GM10248 (cell line): ENCODE measurements at places on chromosomes 16 and 17.

GRCh38 chr17:37090941-37091340 is 142.2 kb downstream of the AATF start:
- no peak for DNase-seq

GRCh38 chr16:80680839-80681238 is 123.6 kb downstream of the CDYL2 start:
- no peak for DNase-seq

DNA sequence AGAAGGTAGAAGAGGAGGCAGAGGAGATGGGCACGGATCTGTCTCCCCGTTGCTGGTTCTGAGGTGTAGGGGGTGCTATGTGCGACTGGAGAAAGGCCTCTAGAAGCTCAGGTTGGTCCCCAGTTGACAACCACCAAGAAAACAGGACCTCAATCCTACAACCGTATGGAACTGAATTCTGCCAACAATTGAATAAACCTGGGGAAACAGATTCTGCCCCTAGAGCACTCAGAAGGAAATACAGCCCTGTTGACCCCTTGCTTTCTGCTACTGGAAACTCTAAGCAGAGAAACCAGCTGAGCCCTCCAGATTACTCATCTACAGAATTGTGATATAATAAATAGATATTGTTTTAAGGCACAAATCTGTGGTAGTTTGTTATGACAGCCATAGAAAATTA is 313.0 kb upstream of the GOT2 start:
- no peak for DNase-seq

DNA sequence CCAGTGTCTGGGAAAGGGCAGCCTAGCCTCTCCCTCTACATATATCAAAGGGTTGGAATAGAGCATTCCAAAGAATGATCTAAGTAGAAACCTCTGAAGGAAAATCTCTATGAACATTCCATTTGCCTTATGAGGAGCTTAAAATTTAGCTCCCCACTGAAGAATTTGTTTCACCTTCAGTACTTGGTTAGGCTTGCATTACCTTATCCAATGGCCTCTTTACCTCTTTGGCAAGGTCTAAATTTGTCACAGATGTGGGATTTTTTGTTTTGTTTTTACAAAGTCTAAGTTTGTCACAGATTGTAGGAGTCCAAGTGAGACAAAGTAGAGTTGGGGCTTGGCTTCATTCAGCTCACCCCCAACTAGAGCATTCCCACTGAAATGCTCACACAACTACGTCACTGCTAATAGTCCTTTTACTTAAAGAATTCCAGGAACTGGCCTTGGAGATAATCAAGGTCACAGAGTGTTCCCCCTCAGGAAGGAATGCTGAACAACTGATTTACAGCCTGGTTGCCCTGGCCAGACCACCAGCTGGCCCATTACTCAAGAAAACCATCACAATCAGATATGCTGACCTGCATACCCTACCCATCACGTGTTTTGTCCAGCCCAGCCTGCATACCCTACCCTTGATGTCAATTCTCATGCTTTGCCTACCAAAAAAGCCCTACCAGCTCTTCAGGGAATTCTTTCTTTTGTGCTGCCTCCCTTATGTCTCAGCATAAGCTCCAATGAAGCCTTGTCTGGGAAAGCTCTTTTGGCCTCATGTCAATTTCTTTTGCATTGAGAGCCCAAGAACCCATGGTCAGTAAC is 26.5 kb upstream of the PPM1D start:
- DNase-seq = no peak

DNA sequence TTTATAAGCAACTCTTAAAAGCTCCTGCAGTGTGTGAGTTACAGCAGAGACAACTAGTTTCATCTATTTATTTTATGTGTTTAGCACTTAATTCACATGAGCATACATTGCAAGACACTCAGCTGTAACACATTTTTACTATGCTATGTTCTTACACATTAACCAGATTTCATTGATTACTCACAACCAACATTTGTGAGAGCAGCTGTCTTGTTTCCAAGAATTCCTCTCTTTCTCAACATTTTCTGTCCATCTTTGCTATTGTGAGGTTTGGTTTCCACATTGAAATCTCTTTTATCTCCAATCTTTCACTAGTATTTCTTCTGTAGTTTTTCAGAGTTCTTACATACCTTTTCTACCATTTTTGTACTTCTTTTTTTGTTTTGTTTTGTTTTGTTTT is 51.2 kb downstream of the COPRS start:
- DNase-seq = no peak

DNA sequence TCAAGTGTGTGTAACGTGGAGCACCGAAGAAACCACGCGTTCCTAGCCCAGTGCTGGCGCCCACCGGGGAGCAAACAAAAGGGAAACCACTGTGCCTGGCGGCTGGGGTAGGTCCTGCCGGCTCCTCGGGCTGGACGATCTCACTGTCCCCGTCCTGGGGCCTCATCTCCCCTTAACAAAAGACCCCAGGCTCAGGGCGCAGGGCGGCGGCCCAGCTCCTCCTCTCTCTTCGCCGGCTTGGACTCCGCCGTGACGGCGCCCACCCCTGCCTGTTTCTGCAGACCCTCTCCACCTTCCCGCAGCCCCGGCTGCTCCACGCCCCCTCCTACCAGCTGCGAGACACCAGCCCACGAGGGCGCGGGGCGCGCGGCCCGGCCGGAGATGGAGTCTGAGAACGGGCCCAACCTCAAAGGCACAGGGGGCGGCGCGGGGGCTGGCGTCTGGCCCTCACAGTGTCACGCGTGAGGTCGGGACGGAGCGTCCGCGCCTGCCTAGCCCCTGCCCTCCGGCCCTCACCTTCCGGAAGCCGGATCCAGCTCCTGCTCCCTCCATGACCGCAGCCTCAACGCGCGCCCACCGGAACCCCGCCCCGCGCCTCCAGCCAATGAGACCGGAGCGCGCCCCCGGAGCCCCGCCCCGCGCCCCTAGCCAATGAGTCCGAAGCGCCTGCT is at the start of gene CENPX:
Gene CENPX, minus strand, starts transcription at position 569 of the 671 bp plus-strand sequence. Its CDS starts 17 bp downstream, at position 552.
- no peak for DNase-seq

DNA sequence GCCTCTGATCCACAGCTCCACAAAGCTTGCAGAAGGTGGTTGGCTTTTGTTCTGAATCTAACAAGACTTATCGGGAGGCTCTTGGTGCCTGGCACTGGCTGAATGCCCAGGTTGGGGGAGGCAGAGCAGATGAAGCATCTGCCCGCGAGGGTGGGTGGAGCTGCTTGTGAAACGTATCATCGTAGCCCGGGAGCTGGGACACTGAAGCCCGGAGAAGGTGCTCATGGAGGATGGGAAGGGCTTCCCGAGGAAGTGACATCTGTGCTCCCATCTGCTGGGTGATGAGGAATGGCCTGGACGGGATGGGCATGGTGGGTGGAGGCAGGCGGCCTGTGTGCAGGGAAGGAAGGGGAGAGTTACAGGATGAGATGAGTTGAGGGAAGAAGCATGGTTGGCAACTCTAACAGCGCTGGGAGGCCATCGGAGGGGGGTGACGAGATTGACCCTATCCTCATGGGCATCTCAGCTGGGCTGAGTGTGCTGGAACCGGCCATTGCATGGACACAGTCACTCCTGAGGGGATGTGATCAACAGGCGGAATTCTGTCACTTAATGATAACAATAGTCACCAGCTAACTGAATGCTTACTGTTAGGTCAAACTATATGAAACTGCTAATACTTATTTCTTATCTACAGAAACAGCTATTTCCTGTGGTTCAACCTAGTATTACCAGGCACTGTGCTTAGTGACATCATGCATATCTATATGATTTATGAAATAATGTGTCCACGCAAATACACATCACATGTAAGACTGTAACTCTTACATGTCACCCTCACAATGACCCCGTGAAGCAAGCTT is 102.7 kb downstream of the ABCC6 start:
- DNase-seq = no peak

- no peak for DNase-seq
Measured at GRCh38 chr16:10751291-10751697, 7.7 kb downstream of the NUBP1 start.

- no peak for DNase-seq
Measured at GRCh38 chr16:48542020-48542473, 67.9 kb downstream of the N4BP1 start.

- DNase-seq = no peak
Measured at GRCh38 chr16:55240888-55241287, 83.1 kb upstream of the IRX6 start.

DNA sequence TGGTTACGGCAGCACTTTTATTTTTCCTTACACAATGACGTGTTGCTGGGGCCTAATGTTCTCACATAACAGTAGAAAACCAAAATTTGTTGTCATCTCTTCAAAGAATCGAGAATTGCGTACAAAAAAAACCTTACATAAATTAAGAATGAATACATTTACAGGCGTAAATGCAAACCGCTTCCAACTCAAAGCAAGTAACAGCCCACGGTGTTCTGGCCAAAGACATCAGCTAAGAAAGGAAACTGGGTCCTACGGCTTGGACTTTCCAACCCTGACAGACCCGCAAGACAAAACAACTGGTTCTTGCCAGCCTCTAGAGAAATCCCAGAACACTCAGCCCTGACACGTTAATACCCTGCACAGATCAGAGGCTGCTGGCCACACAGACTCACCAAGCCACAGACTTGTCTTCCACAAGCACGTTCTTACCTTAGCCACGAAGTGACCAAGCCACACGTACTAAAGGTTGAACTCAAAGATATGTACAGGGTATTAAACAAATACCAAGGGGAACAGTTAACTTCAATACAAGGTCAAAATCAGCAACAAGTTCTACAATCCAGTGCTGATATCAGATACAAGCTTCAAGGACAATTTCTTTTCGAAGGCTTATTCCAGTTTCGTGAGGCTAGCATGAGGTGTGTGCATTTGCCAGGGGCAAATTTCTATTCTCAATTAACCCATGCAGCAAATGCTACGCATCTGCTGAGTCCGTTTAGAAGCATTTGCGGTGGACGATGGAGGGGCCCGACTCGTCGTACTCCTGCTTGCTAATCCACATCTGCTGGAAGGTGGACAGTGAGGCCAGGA is 2.4 kb downstream of the ACTG1 start:
- no peak for DNase-seq

DNA sequence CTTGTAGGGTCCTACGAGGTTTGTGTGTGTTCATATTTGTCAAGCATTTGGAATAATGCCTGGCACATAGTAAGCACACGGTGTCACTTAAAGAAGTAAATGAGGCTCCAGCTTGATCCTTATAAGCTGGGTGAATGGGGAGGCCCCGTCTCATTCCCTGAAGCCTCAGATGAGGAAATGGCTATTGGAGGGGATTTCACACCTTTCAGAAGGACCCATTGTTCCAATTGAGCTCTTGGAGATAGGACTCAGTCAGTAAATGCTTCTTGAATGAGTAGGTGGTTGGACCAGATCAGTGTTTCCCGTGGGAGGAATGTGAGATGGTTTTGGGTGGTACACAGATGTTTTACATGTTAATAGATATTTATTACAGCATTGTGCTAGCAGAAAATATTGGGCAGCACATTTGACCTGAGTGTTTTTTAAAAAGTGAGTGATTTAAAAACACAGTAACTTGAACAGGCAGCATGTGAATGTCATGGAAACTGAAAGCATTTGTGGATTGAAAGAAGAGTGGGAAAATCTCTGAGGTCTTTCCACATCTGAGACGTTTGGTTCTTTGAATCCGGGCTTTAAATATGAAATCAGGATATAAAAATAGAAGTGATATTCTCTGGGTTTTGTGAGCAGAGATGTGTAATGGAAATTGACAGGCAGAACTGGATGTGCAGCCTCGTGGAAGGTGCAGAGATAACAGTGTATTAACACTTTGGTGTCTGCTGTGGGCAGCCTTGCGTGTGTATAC is 36.4 kb upstream of the ARHGAP17 start:
- no peak for DNase-seq

DNA sequence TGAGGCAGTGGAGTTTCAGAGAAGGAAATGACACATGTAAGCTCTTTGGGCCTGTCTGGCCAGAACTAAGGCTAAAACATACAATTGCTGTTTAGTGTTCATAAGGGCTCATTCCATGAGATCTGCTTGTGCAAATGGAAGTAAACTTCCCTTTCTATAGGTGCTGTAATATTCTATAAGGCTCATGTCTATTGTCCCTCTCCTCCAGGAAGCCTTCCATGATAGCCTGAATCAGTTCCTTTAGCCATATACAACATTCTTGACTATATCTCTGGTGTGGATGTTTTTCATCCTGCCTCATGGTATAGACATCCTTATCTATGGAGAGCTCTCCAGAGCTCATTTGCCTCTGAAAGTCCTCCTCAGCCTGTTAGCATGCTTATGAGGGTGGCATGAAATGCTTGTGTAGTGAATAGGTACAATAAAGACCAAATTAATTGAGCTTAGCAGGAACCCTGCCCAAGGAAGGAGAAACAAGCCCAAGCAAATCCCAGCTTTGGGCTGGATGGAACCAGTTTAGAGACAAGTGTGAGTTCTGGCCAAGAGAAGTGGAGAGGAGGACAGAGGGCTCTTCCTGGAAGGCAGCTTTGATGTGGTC is 1.6 kb upstream of the ETV4 start:
- DNase-seq = no peak

GRCh38 chr16:88628512-88628974 is 9.8 kb upstream of the IL17C start:
- DNase-seq = no peak

DNA sequence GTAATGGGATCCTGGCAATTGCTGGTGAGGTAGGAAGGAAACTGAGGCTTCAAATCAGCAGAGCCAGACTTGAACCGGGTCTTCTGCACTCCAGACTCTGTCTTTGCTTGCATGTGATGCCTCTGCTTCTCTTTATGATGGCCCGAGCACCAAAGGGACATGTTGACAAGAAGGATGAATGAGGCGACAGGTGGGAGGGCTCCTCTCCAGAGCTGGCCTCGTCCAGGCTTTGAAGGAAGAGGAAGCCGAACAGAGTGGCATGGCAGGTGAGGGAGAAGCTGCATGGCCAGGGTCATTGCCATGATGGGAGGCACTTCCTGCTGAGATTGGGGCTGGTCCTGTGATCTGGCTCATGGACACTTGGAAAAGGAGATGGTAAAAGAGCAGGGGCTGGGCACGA is 40.8 kb downstream of the AKAP1 start:
- DNase-seq = no peak

GRCh38 chr16:88117476-88117868 is 166.2 kb downstream of the BANP start:
- no peak for DNase-seq

- DNase-seq = no peak
Measured at GRCh38 chr17:34981538-34982241, 1.4 kb downstream of the LIG3 start.

- DNase-seq = no peak
Measured at GRCh38 chr16:69397821-69398521, 12.2 kb upstream of the TERF2 start.
